T-cell (primary cell): ENCODE measurements at places on chromosomes 6 and 20.

DNA sequence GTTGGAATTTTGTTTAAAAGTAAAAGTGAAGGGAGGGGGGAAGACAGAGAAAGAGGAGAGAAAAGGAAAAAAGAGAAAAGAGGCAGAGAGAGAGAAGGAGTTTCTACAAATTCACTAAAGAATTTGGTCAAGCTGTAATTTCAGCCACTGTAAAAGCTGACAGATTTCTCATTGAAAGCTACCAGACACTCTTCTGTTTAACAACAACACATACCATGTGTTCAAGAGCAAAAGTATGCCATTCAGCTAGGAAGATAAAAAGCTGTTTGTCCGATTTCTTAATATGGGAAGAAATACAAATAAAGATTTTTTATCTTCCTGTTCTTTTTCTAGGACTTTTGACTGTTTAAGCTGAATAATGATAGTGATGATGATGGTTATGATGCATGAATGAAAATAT lies 204.8 kb upstream of the RSPO3 start:
- no peak for DNase-seq

DNA sequence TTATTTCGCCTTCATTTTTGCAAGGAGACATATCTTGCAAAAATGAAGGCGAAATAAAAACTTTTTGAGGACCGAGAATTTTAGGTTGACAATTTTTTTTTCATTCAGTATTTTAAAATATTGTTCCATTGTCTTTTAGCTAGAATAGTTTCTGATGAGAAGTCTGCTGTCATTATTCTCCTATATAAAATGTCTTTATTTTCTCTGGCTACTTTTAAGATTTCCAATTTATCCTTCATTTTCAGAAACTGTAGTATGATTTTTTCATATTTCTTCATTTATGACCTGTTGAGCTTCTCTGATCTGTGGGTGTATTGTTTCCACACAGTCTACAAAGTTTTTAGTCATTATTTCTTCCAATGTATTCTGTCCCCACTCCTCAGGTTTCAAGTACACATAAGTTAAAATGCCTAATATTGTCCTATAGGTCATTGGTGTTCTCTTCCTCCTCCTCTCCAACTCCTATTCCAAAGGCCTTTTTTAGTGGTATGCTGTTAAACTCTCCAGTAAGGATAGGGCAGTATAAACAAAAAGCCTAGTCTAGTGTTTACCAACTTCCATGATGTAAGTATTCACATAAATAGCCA lies 15.7 kb downstream of the AHI1 start:
- DNase-seq: no peak

DNA sequence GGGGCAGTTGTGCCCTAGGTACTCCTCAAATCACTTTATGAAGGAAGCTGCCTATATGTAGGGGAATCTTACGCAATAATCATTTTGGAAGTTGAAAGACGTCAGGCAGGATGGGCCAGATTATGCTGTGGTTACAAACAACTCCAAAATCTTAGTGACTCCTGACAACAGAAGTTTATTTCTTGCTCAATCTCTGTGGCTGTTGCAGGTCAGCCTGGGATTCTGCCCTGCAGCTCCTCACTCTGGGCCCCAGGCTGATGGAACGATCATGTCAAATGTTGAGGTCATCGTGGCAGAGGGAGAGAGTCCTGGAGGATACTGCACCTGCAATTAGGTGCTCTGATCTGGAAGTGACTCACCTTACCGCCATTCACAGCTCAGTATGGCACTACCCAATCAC lies 88.4 kb downstream of the ZDHHC14 start:
- no peak for DNase-seq

DNA sequence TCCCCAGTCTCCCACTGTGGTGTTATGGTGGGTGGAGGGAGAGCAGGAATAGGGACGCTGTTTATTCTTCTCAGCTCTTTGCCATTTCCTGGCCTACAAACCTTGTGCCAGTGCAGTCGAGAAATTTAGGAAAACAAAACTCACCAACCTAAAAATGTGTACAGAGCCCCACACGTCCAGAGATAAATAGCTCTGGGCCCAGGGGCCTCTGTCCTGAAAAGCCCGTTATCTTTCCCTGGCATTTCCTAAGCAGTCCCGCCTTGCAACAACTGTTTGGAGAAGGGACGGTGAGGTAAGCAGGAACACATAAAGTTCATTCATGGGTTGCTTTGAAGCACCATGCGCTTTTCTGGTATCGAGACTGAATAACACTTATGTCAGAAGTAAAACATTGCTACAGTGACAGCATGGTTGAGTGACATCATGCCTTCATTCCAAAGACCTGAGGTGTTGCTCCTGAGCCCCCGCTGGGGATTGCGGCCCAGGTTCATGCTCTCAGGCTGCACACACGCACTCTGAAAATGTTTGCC lies 80.1 kb upstream of the NXT1 start:
- DNase-seq: no peak

- DNase-seq: no peak
These were observed 469.3 kb downstream of the HAO1 start for GRCh38 chr20:7470912-7471311.

- no peak for DNase-seq
These were observed 25.7 kb downstream of the KCNK5 start for GRCh38 chr6:39203436-39204159.

DNA sequence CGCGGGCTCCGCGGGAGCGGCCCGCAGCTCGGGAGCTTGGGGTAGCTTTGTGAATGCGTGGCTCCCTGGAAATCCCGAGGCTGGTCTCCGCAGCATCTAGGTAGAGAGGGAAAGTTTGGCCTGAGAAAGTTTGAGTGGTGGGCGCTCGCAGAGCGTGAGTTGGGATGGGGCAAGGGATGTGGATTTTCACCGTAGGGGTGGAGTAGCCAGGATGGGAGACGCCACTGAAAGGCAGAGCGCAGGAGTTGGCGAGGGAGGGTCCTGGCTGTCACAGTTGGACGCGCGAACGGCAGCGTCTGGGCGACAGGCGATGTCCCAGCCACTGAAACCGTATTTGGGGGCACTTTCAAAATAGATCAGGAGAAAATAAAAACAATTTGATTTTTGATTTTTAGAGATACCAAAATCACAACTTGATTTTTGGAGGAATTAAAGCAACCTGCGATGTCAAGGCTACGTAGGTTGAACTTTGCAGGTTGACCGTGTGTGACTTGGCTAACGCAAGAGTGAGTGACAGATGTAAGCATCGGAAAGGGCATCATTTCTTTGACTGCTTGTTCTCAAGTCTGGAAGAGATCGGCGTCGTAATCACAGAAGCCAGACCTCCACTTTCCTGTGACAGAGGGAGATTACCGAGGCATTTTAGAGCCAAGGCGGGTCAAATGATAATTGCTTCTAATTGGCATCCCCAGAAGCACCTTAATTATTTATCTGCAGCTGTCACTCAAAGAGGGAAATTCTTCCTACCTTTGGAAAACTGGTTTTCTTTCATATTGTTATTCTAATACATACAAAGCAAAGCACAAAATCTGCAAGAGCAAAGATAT lies 646 bp downstream of the HEY2 start:
- no peak for DNase-seq

GRCh38 chr6:157754351-157754750 lies 68.7 kb upstream of the SNX9 start:
- DNase-seq: no peak

DNA sequence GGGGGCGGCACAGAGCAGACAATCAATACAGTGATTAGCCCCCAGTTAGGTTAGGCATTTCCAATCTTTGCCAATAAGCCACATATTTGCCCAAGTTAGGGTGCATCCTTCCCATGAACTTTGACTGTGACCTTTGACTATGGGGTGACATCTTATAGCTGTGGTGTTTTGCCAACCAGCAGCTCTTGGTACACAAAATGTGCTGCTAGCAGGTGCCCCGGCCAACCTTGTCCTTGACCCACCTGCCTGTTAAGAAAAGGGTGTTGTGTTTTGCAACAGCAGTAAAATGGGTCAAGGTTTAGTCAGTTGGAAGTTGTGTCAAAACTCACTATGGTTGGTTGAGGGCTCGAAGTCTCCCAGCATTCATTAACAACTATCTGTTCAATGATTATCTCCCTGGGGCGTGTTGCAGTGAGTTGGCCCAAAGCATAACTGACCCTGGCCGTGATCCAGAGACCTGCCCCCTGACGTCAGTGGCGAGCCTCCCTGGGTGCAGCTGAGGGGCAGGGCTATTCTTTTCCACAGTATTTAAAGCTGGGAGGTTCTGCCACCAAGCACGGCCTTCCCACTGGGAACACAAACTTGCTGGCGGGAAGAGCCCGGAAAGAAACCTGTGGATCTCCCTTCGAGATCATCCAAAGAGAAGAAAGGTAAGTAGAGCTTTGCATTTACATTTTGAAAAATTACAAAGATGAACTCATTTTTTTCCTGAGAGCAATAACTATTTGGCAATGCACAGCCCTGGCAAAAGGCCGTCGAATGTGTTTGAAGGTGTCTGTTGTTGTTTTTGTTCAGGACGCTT lies at the start of gene PCK1:
Gene PCK1, plus strand, starts transcription at position 557 of the 802 bp plus-strand sequence. CDS start 302 bp downstream, outside the sequence.
- no peak for DNase-seq

DNA sequence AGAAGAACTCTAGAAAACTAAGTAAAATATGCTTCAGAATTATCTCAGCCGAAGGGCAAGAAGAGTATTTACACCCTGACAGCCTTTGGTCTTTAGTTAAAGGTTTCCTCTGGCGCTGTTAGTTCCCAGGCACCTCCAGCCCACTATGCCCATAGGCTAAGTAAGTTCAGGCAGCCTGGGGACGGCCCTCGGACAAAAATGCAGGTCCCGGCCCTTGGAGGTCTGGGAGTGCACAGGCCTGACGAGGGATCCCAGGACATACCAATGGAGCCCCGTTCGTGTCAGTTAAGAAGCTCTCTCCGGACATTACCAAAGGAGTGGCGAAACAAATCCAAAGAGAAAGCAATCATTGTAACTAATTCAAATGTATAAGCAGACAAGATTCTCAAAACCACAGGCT lies 311.8 kb downstream of the CD83 start:
- no peak for DNase-seq

- no peak for DNase-seq
These were observed 22.1 kb upstream of the ZNF184 start for GRCh38 chr6:27494987-27495385.

GRCh38 chr6:167547751-167548150 lies 222.9 kb downstream of the TTLL2 start:
- no peak for DNase-seq

DNA sequence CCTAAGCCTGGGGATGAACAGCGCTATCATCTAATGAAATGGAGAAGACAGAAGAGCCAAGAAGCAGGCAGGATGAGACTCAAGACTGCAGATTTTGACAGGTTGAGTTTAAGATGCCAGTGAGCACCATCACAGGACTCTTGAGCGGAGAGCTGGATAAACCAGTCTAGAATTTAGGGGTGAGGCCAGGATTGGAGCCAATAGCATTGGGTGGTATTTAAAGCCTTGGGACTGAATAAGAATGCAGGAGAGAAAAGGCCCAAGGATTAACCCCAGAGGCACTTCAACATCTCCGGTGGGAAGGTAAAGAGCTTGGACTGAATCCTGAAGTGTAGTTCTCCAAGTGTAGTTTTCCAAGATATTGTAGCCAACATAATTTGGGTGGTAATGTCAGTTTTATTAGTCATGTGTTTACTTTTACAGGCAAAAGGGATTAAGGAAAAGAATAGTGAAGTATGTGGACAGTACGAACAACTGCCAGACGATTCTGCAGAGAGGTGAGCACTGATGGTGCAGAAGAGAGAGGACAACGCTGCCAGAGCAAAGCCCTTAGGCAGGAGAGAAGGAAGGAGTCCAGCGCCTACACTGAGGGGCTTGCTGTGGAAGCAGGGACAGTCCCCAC lies 85.2 kb downstream of the DTNBP1 start:
- DNase-seq: no peak

- no peak for DNase-seq
These were observed 55.9 kb downstream of the ATXN1 start for GRCh38 chr6:16705081-16705993.

GRCh38 chr20:45985573-45985972 lies 13.6 kb upstream of the ZNF335 start:
- no peak for DNase-seq

DNA sequence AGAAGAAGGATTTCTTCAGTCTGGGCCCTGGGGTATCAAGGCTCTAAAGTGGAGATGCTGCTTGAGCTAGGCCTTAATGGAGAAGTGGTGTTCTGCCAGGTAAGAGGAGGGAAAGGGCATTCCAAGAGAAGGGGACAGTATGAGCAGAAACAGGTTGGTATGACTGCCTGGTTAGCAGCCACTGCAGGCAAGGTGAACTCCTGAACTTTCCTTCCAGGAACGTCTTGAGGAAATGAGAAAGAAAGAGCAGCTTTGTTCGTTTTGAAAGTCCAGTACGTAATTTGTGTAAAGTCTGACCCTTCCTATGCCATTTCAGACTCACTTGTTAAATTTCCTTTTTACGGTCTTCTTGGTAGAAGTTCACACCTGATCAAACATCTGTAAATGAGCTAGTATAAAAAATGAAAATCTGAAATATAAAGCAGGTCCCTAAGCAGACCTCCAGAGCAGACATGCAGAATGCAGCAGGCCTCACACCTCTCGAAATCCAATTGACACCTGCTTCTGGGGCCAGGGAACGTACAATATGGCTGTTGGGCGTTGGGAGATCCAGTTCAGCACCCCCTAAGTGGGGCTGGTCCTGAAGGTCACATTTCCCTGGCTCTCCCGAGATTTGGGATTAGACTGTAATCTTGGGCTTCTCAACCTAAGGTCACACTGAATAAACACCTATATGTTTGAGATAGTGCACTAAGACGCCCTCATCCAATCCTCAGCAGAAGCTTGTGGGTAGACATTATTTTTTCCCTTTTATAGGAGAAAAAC lies 33.6 kb downstream of the MYLK4 start:
- no peak for DNase-seq

DNA sequence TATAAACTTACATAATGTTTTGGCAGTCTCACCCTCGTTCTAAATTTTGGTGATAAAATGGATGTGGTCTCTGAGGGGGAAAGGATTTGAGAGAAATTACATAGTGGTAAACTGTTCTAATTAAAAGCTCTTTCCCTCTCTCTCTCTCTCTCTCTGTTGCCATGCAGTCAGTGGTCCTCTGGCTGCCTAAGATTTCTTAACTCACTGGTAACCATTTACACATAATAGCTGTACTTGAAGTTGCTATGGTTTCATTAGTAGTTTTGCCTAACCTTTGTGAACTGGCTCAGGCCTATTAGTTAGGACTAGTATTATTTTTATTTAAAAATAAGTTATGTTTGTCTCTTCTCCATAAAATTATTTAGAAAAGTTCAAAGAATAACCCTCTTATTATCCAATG lies 42.0 kb downstream of the MAPK14 start:
- no peak for DNase-seq
